ENCODE measurements at places on chromosomes 6 and 20. TPM values are rescaled to one million over a fixed set of nuclear protein-coding genes. Genes with fewer than 3 reads are reported as not detected.
A peak's percentile ranks its signal among the peaks of the same experiment; 100 is the strongest.

Gene MICB
- total RNA-seq: 5.7 TPM

Gene TMEM239
- total RNA-seq: not detected

- no peak overlapping the region for H3K4me3 ChIP-seq
- H3K27ac ChIP-seq: no peak overlapping the region
- H3K36me3 ChIP-seq: no peaks in the 10 kb centered on the region
- no peak for DNase-seq
Observed at GRCh38 chr6:135475292-135475886, 22.2 kb downstream of the AHI1 start.

Gene MACROD2
- 10.0 TPM for total RNA-seq

DNA sequence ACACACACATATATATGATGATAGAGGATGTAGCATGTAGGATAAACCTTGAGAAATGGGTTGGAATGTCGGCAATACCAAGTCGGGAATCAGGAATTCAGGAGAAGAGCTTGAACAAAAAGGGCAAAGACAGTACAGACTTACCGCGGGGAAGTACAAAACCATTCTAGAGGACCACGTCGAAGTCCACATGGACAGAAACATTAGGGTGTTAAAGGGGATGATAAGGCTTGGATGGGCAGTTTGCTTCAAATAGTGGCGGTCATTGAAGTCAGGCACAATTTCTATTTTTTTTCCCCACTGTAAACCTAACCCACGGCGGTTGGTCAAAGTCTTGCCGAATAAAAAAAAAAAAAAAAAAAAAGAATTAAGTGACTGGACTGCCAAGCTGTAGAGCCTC lies 766 bp upstream of the NUS1 start:
- no peaks in the 10 kb centered on the region for H3K36me3 ChIP-seq
- peaks cover 5% of the 10 kb centered on the region for H3K4me1 ChIP-seq
- no peak for DNase-seq
- no peak overlapping the region for H3K27ac ChIP-seq

GRCh38 chr6:113112086-113112485 lies 745.1 kb upstream of the MARCKS start:
- no peak overlapping the region for H3K4me3 ChIP-seq
- DNase-seq: peak; percentile 33
- H3K27me3 ChIP-seq: no peaks in the 10 kb centered on the region
- H3K36me3 ChIP-seq: no peaks in the 10 kb centered on the region
- no peaks in the 10 kb centered on the region for H3K4me1 ChIP-seq

- no peak overlapping the region for H3K27ac ChIP-seq
- no peak for DNase-seq
- H3K4me3 ChIP-seq: no peak overlapping the region
- H3K4me1 ChIP-seq: no peaks in the 10 kb centered on the region
- no peaks in the 10 kb centered on the region for H3K36me3 ChIP-seq
Observed at GRCh38 chr6:150038202-150039062, 13.1 kb upstream of the RAET1L start.
